ENCODE measurements at places on chromosomes 2 and 18. TPM values are rescaled to one million over a fixed set of nuclear protein-coding genes. Genes with fewer than 3 reads are reported as not detected.

Gene CYS1
- 1.7 TPM for total RNA-seq

Gene POTEJ
- not detected for total RNA-seq

Gene KCNJ3
- not detected for total RNA-seq

Gene GDF7
- total RNA-seq, result 0.09 TPM

Gene MAL
- 0.26 TPM for total RNA-seq

Gene LINC00305
- not detected for total RNA-seq

Gene AFG3L2
- total RNA-seq, result 36.6 TPM

Gene CASP10
- 2.4 TPM for total RNA-seq

Gene SCYGR3
- total RNA-seq, result not detected

Gene HOXD13
- 0.18 TPM for total RNA-seq

Gene GPATCH11
- total RNA-seq, result 9.4 TPM

Gene RPRM
- 0.05 TPM for total RNA-seq

Gene MAP3K19
- total RNA-seq, result not detected

Gene CCBE1
- total RNA-seq, result 9.8 TPM

Gene GAREM2
- 7.4 TPM for total RNA-seq

Gene RIOK3
- 30.2 TPM for total RNA-seq

Gene MDH1
- total RNA-seq, result 244 TPM

Gene PHOSPHO2
- 2.9 TPM for total RNA-seq
